Activated CD4-positive, alpha-beta T cell treated with anti-CD3 and anti-CD28 coated beads for 48 hours (primary cell): ENCODE measurements at places on chromosomes 7 and 10.

GRCh38 chr7:150401424-150401790, 22.3 kb downstream of the ZNF775 start:
- DNase-seq, result no peak

GRCh38 chr10:44946205-44946604, 13.4 kb upstream of the RASSF4 start:
- no peak for DNase-seq

GRCh38 chr10:66639371-66639770, 286.5 kb upstream of the LRRTM3 start:
- DNase-seq, result no peak

DNA sequence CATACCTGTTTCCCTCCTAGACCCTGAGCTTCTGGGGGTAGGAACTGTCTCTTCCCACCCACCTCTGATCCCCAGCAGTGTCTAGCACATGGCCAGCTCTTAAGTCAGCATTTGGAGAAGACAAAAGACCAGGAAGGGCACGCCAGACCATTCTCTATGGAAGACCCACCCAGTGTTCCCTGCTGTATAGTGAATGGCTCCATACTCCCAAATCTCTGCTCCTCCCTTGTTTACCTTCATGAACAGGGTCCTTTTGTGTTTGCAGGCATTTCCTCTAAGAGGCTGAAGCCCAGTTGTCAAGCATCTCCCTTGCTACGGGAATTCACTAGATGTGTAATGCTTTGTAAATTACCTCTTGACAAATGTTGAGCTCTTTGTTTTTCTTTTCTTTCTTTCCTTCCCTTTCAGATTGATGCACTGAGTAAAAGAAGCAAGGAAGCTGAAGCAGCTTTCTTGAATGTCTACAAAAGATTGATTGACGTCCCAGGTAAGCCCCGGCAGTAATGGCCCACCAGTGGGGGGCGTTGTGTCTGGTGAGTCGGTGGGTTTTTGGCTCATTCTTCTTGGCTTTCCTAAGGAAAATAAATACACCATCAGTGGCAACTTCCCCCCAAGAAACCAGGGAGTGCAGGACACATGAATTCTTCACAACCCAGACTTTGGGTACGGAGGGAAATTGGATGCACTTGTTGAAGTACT, 216.6 kb upstream of the SH2B2 start:
- DNase-seq, result no peak

GRCh38 chr7:45920502-45921380, at the start of gene IGFBP3:
TSS of gene IGFBP3 (minus strand) at chr7:45921272. CDS start at chr7:45921140, 132 bp downstream.
- DNase-seq, result no peak

DNA sequence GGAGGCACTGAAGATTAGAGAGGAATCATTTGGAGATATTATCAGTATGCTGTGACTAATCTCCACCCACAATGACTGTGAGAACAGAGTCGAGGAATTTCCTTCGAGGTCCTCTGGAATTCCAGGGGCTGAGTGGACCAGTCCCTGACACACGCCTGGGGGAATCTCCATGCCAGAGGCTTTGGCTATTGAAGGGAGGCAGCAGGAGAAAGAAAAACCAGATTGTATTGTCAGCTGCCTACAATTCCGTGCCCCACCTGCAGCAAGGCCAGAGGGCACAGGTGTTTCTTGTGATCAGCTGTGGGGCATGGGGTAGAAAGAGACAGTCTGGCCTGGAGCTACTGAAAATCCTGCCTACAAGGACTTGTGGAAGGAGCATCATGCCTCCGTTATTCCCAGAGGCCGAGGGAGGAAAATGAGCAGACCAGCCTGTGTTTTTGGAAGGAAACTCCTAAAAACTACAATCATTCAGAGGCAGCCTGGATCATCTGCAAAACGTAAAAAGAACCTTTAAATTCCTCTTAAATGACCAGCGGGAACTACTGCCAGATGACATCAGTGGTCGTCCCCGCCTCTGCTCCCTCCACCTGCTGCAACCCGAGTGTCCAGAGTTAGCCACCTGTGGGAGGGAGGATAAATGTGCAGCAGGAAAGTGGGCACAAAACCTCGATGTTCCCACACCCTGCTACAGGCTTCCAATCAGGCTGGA, 25.4 kb upstream of the ANK3 start:
- DNase-seq, result no peak
